ENCODE measurements at places on chromosomes 5 and 9.
A peak's percentile ranks its signal among the peaks of the same experiment; 100 is the strongest.

DNA sequence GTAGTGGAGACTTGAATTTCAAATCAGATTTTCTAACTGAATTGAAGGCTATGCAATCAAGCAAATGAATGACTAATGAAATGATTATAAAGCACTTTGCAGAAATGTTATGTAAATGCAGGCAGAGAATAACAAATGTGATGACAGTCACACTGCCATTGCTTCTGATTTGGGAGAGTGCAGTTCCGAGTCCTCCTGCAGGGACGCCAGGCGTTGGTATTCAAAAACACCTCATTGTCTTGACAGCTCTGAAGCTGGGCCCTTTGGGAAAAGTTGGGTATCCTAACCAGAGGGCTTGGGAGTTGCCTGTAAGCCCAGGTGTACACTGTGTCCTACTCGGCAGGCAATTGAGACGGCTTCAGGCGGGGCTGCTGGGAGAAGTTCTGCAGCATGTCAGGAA is 57.9 kb downstream of the C5orf15 start:
- DNase-seq = no peak

GRCh38 chr5:95317687-95318086 is 32.8 kb upstream of the MCTP1 start:
- peak; percentile 21 for DNase-seq

- no peak for DNase-seq
These were observed 23.0 kb upstream of the RBM22 start for GRCh38 chr5:150723845-150724244.

DNA sequence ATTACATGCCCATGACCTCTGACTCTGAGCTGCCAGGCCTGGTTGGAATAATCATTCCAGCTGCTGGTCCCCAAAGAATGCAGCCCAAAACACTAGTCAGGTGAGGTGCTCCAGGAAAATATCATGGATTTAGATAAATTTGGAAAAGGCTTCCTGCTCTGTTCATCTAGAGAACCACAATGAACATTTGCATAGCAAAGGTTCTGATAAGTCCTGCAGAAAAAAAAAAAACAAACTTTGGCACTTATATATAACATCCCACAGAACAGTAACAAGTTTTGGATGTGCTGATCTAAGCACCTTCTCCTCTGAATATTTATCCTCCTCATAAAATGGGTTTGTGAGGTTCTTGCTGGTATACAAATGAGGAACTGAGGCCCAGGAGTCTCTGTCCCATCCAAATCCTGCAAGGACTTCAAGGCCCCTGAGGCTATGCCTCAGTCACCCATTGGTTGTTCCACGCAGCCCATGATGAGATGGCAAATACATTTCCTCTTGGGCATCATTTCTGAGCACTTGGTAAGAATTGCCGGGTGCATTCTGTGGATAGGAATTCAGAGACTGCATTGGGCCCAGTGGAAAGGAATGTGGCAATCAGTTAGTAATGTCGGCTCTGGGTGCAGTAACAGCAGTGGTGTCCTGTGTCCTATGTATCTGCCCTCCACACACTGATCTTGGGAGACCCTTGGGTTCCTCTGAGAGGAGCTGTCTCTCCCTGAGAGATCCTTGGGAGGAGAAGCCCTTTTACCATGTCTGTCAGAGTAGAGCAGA is 73.4 kb upstream of the ASS1 start:
- DNase-seq = no peak

- no peak for DNase-seq
These were observed 169.1 kb upstream of the PIK3R1 start for GRCh38 chr5:68046445-68046844.

DNA sequence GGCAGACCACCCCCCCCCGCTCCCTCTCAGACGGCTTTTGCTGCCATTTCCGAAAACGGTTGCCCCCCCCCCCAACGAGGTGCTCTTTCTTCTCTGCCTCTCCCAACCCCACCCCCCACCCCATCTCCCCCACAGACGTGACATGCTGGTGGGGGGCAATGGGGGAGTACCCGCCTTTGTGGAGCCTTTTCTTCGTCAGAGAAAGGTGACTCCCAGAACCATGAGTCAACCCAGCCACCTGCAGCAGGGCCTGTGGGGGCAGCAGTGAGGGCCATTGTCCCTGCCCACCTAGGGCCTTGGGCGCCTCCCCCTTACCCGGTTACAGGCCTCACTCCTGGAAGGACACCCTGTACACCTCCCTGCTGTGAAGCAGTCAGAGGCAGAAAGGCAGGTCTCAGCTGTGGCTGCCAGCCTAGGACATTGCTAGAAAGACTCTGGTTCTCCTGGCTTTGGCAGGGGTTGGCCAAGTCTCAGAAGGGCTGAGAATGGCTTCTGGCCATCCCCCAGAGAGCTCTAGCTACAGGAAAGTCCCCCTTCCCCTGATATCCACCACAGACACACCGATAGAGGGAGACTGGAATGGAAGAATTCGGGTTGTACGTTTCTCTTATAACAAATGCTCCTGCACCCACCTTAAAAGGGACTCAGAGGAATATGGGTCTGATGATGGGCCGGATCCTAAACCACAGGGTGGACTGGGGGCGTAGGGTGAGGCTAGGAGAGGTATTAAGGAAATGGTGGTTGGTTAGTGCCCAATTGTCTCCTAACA is 2.2 kb downstream of the DNAJB5 start:
- DNase-seq = no peak

DNA sequence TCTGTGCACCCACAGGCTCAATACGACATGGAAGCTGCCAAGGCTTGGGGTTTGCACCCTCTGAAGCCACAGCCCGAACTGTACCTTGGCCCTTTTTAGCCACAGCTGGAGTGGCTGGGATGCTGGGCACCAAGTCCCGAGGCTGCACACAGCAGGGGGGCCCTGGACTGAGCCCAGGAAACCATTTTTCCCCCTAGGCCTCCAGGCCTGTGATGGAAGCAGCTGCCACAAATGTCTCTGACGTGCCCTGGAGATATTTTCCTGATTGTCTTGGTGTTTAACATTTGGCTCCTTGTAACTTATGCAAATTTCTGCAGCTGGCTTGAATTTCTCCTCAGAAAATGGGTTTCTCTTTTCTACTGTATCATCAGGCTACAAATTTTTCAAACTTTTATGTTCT is 82.3 kb upstream of the LPAR1 start:
- DNase-seq = no peak

GRCh38 chr5:94910721-94911120 is 292.3 kb downstream of the SLF1 start:
- DNase-seq = no peak

GRCh38 chr9:127138444-127138843 is 16.0 kb upstream of the ANGPTL2 start:
- DNase-seq = no peak

DNA sequence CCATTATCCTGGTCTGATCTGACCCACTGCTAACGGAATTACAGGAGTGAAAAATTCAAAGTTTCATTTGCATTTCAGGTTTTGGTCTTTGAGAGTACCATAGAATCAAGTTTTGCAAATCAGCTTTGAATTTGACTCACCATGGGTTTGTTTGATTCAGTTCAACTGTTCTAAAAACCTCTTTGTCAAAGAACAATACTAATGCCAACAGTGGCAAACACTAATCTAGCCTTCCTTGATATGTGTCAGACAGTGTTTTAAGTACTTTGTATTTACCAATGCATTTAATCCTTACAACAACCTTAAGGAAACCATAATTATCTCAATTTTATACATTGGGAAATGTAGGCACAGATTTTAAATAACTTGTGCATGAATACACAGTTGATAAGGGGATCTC is 10.1 kb upstream of the FSD1L start:
- DNase-seq = no peak

DNA sequence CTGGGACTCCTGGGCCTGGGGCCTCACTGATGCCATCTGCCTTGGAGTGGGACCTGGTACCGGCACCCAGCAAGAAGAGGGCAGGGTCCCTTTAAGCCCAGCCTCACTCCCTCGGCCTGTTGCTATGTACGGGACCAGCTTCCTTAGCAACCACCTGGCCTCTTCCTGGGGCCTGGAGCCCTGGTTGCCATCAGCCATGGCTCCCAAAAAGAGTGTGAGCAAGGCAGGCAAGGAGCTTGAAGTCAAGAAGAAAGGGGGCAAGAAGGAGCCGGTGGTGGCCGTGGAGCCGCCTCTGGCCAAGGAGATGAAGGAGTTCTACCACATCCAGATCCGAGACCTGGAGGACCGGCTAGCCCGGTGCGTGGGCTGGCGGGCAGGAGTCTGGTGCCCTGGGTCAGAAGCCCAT is at the start of gene CFAP157:
Gene CFAP157, plus strand, starts transcription at position 153 of the 406 bp plus-strand sequence. Its CDS starts 44 bp downstream, at position 197.
- DNase-seq = no peak

DNA sequence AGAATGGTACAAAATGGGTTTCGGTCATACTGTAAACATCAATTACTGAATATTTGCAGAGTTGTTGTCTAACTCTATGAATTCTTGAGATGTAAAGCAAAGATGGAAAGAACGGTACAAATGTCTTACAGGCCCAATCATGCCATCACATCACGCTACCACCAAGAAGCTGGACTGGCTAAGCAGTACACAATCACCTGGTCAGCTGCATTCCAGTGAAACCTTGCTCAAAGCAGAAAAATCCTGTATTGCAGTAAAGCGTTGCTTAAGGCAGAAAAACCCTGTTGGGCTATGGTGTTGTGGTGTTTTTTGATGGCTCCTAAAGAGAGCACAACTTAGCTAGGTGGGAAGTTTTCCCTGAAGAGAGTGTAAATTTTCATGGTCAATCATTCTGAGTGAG is 112.6 kb upstream of the RASA1 start:
- DNase-seq = no peak

DNA sequence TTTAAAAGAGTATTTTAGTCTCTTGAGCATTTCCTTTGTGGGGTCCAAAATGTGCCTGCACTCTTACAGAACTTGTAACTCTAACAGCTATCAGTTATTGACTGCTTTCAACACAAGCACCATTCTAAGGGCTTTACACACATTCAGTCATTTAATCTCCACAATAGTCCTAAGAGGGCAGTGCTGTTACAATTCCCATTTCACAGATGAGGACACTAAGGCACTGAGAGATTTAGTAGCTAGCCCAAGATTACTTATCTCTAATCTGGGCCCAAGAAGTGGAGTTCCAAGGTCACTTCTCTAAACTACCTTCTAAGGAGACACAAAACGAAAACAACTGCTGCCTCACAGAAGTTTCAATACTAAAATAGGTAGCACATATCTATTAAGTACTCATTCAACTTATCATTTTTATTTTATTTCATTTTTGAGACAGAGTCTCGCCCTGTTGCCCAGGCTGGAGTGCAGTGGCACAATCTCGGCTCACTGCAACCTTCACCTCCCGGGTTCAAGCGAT is 275.2 kb downstream of the CWC27 start:
- no peak for DNase-seq

GRCh38 chr5:168931638-168932345 is 352.6 kb upstream of the PANK3 start:
- no peak for DNase-seq

GRCh38 chr9:93008457-93008856 is 50.0 kb upstream of the SUSD3 start:
- no peak for DNase-seq

- no peak for DNase-seq
These were observed 567.5 kb upstream of the RIOK2 start for GRCh38 chr5:97750576-97750975.

DNA sequence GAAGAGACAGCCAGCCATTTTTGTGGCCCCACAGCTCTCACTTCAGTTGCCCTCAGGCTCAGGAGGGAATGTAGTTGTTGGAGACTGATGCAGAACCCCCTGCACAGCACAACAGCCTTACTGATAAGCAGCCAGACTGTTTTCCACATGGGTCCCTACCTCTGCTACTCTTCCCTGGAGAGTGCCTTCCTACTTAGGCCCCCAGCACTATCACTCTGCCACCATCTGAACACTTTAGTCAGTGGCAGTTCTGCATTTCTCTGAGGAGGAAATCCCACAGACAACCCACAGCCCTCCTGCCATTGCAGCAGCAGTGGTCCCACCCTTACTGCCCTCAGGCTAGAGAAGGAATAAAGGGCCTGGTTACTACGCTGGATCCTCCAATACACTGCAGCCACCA is 61.8 kb upstream of the PTPRD start:
- no peak for DNase-seq

GRCh38 chr5:8408258-8408657 is 539.3 kb downstream of the MTRR start:
- no peak for DNase-seq

- DNase-seq = no peak
These were observed 1.3 kb upstream of the REEP5 start for GRCh38 chr5:112923148-112923917.

DNA sequence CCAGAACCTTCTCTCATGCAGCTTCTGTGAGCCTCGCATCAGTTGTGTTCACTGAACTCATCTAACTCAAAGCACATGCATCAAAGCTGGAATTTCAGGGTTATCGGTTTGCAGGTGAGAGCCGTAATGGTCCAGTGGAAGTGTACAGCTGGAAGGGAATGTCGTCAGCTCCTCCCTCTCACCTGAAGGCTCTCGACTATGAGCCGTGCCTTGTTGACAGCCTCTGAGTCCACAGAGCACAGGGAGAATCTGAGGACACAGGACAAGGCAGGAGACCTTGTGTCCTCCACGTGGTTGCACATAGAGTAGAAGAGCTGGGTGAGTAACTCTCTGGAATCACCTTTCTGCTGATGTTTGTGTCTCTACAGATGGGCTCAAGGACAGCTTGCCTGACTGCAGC is 38.8 kb downstream of the PROP1 start:
- no peak for DNase-seq

DNA sequence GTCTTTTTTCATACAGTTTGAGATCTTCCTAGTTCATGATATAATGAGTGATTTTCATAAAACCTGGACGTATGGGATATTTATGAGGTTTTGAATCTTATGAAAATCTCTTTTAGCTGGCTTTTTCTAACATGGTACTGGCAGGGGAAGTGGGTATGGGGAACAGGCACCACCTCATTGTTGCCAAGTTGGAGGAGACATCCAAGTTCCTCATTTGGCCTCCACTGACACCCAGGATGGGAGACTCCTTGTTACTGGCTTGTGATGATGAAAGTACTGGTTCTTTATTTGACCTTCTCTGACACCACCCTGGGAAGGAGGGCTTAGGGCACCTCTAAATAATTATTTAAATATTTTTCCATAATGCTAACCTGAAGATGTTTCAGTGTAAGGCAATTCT is 4.0 kb upstream of the TNPO1 start:
- no peak for DNase-seq

- no peak for DNase-seq
These were observed 140.6 kb downstream of the FSTL4 start for GRCh38 chr5:133471699-133472098.

DNA sequence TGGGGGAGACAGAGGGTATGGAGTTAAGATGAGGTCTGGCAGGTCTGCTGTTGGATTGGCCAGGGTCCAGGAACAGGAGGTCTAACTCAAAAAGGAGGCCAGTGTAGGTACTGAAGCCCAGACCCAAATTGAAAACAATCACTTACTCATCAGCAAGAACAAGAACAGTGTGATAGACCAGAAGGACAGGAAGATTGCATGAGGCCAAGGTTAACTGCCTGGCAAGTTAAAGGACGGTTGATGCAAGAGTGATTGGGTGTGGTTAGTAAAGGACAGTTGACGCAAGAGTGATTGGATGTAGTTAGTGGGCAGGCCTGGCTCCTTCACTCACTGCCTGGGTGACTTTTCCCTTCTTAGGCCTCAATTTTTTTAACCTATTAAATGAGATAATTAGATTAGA is 132.6 kb downstream of the PDZD2 start:
- no peak for DNase-seq

Measured in femur (tissue), 1 donor.